ENCODE measurements at places on chromosomes 16 and 17. TPM values are rescaled to one million over a fixed set of nuclear protein-coding genes. Genes with fewer than 3 reads are reported as not detected.

- DNase-seq: no peak
Observed at GRCh38 chr17:61149862-61150362, 249.7 kb upstream of the TBX2 start.

DNA sequence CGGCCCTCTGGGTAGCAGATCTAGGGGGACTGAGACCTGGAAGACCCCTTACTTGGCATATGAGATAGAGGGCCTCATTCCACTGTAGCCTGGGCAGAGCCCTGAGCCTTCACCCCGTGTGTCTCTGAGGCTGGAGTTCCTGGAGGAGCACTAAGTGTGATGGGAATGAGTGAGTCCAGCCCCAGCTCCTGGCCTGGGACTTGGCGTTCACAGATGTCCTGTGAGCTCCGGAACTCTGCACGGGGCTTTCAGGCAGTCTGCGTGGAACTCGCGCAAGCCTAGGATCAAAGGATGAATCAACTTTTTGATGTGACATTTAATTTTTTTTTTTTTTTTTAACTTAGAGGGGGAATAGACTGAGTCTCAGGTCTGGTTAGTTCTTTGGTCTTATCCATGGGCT, 1.8 kb downstream of the NKD1 start:
- DNase-seq: no peak

GRCh38 chr16:27314161-27314723, 468 bp downstream of the IL4R start:
- peak; percentile 74 for DNase-seq

DNA sequence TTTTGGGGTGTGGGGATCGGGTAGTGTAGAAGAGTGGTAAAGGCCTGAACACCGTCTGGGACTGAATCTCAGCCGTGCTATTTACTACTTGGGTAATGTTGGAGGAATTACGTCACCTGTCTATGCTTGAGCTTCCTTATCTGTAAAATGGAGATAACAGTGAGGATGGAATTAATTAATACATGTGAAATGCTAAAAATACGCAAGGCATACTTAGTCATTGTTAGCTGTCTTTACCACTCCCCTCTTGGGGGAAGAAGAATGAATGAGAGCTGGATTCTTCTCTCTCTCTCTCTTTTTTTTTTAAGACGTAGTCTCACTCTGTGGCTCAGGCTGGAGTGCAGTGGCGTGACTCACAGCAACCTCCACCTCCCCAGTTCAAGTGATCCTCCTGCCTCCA, 41.1 kb upstream of the TANGO6 start:
- DNase-seq: no peak

- DNase-seq: no peak
Observed at GRCh38 chr17:9266697-9267117, 245.4 kb downstream of the NTN1 start.

- no peak for DNase-seq
Observed at GRCh38 chr17:49616086-49616485, 40.4 kb downstream of the NXPH3 start.

- no peak for DNase-seq
Observed at GRCh38 chr16:56387396-56387795, 37.9 kb downstream of the AMFR start.

DNA sequence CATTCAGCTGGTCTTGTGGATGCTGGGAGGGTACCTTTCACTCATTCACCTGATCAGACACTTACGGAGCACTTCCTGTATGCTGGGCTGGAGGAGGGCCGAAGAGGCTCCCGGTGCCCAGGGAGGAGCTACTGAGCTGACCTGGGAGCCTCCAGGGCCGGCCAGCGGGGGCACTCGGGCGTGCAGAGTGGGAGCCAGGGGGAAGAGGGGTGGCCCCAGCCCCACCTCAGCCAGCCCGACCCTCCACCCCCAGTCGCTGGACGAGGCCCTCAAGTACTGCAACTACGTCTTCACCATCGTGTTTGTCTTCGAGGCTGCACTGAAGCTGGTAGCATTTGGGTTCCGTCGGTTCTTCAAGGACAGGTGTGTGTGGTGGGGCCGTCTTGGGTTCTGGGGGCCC, 10.3 kb downstream of the TPSG1 start:
- no peak for DNase-seq

DNA sequence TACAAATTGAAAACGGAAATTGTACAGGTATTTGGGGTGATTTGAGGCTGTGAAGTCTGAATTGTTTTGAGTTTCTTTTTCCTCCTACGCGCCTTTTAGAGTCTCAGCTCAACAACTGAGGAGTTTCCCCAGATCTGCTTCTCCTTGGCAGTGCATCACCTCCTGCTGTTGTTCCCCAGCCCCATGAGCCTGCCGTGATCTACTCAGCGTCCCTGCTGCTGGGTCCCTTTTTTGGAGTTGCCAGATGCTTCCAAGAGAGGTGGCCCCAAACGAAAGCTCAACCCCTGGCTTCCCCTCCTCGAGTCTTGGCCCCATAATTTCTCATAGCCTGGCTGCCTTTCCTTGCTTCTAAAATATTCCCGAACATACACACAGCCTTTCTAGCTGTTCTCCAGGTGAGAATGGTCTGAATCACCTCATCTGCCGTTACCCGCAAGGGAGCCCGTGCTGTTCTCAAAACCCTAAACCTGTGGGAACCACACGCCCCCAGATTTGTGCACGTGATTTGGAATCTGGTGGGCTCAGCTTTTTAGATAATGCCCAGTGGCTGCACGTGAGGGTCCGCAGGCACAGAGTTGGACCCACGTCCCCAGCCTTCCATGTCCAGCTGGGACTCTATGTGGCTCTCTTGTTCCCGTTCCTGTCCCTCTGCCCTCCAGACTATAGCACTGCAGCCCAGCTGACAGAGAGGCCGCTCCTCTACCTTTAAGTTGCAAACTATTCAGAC, 179.1 kb upstream of the CHMP6 start:
- no peak for DNase-seq

DNA sequence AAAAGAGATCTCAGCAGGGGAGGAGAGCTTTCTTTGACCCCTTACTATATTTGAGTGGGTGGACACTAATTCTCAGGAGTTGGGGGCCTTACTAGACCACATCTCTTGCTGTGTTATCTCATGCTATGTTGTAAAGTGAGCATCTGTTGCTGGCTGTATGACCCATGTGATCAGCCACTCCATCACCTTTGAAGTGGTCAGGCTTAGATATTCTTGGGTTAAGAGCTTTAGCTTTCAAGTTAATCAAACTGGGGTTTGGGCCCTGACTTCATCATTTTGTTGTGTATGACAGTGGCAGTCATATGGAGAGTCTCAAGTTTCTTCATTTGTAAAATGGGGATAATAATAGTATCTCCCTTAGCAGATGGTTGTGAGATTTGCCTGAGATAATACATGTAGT, 201.1 kb downstream of the FTO start:
- DNase-seq: no peak

- no peak for DNase-seq
Observed at GRCh38 chr16:66443269-66443652, 16.2 kb downstream of the BEAN1 start.

DNA sequence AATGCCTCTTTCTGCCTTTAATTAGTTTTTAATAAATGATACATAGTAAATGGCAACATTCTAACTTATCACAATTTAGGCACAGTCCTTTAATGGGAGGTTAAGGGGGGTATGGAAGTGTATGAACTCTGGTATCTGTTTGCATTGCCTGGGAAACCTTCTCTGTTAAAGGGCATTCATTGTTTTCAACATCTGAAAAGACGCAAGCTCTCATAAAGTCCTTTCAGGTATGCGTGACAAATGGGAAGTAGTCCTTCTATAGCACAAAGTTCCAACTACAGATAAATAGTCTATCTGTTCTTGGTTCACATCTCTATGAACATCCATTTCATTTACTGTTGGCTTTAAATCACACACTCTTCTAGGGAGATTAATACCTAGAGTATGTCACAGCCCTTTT, 298.0 kb upstream of the PMFBP1 start:
- no peak for DNase-seq

GRCh38 chr17:80891397-80892018, 100.1 kb upstream of the CHMP6 start:
- DNase-seq: peak; percentile 89

GRCh38 chr16:46482895-46483294, 138.3 kb downstream of the SHCBP1 start:
- no peak for DNase-seq

DNA sequence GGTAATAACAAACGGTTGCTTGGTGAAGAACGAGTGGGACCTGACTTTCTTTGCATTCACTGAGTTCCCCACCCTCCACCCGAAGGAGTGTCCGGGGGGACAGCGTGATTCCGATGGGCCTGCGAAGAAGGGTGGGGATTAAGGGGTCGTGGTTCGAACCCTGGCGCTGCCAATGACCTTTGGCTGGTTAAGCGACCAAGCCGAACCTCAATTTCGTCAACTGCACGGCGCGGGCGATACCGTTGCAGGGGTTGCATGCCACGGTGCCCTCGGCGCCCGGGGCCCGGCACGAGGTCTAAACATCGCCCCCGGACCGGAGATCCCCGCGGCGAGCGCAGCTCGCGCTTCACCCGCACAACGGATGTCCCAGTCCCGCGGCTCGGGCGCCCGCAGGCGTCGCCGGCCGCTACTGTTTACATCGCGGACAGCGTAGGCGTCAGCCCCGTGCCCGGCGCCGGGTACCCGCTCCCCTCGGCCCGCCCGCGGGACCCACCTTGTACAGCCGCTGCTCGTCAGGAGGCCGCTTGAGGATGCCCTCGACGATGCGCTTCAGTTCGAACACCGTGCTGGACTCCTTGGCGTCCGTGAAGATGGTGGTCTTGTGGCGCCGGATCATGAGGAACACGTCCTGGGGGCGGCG, 460 bp downstream of the ELOB start:
- DNase-seq: peak; percentile 54

DNA sequence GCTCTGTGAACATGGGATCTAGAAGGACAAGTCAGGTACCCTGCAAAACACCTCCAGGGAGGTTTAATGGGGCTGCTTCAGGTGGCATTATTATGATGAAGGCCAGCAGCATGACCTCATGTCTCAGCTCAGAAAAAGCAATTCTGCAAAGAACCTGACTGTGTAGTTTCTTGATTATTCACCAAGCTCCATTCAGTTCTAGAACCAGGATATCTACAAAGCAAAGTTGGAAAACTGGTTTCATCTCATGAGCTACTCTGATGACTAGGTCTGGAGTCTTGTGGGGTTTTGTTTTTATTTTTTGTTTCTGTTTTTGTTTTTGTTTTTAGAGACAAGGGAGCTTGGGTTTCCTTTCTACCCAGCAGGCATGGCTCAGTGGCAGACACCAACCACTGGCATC, 19.0 kb upstream of the LRRC37A3 start:
- no peak for DNase-seq

DNA sequence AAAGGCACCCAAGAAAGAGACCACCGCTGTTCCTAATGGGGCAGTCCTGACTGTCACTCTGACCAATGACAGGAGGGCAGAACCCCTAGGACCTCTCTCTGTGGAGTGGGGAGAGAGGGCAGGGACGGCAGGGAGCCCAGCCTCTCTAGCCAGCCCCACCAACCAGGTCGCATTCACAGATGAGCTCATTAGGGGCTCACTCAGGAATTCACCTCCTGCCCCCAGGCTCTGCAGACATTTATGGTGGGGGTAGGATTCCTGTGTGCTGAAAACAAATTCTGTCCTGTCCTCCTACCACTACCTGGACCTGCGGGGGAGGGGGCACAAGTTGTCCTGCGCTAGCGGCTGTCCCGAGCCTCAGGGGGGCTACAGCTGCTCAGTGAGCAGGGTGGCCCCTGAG, 27.7 kb upstream of the GPRC5C start:
- DNase-seq: no peak

TEKT1 gene
- not detected for total RNA-seq

SALL1 gene
- not detected for total RNA-seq

TBC1D3L gene
- total RNA-seq: 20.2 TPM

FN3K gene
- total RNA-seq: 3.7 TPM

KCNG4 gene
- total RNA-seq: not detected

WSCD1 gene
- total RNA-seq: not detected

KRTAP16-1 gene
- total RNA-seq: not detected

PTGES3L gene
- total RNA-seq: 0.65 TPM

FBXW10 gene
- total RNA-seq: not detected

DOC2B gene
- total RNA-seq: not detected

SCGB1C2 gene
- total RNA-seq: not detected

SMIM22 gene
- total RNA-seq: not detected

CCNF gene
- total RNA-seq: 74.5 TPM

Data from activated CD4-positive, alpha-beta memory T cell treated with anti-CD3 and anti-CD28 coated beads, Interleukin-2, amount 10 ng/mL, durations not matched to agents 7 days and 5 days (primary cell).